ENCODE measurements at places on chromosomes 12 and 14.
A peak's percentile ranks its signal among the peaks of the same experiment; 100 is the strongest.

- DNase-seq = no peak
Observed at GRCh38 chr14:24032727-24033418, 18.9 kb upstream of the CARMIL3 start.

GRCh38 chr12:2820432-2820831, 8.0 kb downstream of the ITFG2 start:
- DNase-seq = no peak

DNA sequence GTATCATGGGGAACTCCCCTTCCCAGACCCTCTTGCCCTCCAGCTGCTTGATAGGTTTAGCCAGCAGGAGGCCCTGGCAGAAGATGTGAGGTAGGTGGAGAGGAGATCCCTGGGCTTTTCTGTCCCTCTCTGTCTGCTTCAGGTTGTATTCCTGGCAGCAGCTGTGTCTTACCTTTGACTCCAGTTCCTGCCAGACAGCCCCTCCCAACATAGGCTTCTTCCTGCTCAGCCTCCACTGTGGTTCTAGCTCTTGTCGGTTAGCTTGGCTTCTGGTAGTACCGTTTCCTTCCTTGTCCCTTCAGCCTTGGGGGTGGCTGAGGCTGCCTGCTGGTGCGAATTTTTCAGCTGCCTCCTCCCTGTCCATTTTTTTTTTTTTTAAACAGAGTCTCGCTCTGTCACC, 215.7 kb upstream of the CRY1 start:
- no peak for DNase-seq

- DNase-seq = no peak
Observed at GRCh38 chr14:93926245-93926872, 785 bp upstream of the FAM181A start.

DNA sequence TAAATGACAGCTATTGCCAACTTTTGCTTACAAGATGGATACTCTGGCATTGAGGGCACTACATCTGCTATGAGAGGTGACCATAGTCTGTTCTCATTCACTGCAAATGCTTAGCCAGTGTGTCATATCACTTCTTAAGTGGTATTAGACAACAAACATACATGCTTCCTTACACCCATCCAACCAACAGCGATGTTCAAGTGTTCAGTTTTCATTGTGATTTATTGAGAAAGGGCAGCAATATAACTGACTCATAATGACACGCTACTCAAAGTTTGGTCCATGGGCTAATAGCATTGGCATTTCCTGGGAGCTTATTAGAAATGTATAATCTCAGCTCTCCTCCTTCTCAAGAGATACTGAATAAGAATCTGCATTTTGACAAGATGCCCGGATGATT, 181.7 kb downstream of the NPAS3 start:
- DNase-seq = no peak

GRCh38 chr14:85538636-85539035, 8.7 kb downstream of the FLRT2 start:
- DNase-seq = no peak

GRCh38 chr12:6700646-6701051, at the start of gene PIANP:
Gene PIANP, minus strand, starts transcription at chr12:6700815. Its CDS starts 2,754 bp downstream, at chr12:6698061.
- peak; percentile 68 for DNase-seq

- DNase-seq = peak; percentile 69
Observed at GRCh38 chr14:37594238-37594970, 645 bp downstream of the FOXA1 start.

- DNase-seq = no peak
Observed at GRCh38 chr12:91215940-91216454, 33.4 kb upstream of the DCN start.

DNA sequence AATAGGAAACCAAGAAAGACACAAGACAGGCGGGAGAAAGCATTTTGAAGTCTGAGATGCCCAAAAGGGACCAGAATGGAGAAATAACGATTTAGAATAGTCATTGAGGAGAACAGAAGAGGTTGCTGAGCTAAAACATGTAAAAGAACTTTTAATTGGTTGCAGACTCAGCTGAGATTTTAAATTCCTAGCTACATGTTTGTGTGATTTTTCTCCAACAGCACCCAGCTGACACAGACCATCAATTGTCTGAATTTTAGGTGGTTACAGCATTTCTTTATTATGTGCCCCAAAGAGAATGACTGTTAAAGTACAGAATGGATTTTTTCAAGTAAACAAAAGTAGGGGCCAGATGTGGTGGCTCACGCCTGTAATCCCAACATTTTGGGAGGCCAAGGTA, 50.3 kb downstream of the BAZ1A start:
- DNase-seq = no peak

- no peak for DNase-seq
Observed at GRCh38 chr12:123952037-123952436, 20.6 kb downstream of the CCDC92 start.

GRCh38 chr12:59151243-59151642, 230.9 kb upstream of the LRIG3 start:
- DNase-seq = no peak

- peak; percentile 60 for DNase-seq
Observed at GRCh38 chr12:27821259-27821973, 41.4 kb upstream of the MANSC4 start.

DNA sequence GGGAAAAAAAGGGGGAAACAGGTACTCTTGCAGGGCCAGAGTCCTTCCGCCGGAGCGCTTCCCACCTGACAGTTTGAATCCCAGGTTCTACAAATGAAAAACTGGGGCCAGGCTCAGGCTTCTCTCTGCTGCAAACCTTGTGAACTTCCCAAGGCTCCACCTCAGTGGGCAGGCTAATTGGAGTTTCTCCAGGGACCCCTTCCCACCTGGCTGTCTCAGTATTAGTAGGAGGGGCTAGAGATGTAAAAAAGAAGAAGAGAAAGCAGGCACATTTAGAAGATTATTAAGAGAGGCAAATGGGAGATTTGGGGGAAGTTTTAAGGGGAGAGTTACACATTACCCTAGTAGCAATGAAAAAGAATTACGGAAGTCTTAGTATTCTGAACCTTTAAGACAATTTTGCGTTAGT, 20.0 kb upstream of the CLEC2D start:
- DNase-seq = no peak

GRCh38 chr14:69096781-69097475, 56.0 kb downstream of the DCAF5 start:
- no peak for DNase-seq

- no peak for DNase-seq
Observed at GRCh38 chr14:64201296-64201695, 92.9 kb downstream of the ESR2 start.

DNA sequence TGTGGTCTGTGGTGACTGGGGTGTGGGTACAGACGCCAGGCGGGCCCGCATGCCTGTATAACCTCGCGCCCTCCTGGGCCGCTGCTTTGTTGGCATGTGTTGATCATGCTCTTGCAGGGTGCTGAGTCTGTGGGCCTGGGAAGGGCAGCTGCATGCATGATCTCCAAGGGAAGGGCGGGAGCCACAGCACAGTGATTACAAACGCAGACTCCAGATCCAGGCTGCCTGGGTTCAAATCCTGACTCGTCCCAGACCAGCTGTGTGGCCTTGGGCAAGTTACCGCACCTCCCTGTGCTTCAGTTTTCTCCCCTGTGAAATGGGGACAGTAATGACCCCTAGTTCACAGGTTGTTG, 24.0 kb downstream of the ADGRD1 start:
- DNase-seq = no peak

DNA sequence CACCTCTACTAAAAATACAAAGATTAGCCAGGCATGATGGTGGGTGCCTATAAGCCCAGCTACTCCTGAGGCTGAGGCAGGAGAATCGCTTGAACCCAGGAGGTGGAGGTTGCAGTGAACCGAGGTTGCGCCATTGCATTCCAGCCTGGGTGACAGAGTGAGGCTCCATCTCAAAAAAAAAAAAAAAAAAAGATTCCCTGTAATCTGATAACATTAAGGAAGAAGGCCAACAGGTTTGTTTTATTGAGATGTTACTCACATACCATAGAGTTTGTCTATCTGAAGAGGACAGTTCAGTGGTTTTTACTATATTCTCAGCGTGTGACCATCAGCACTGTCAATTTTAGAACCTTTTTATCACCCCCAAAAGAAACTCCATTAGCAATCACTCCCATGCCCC, 37.5 kb downstream of the TSPAN9 start:
- no peak for DNase-seq

DNA sequence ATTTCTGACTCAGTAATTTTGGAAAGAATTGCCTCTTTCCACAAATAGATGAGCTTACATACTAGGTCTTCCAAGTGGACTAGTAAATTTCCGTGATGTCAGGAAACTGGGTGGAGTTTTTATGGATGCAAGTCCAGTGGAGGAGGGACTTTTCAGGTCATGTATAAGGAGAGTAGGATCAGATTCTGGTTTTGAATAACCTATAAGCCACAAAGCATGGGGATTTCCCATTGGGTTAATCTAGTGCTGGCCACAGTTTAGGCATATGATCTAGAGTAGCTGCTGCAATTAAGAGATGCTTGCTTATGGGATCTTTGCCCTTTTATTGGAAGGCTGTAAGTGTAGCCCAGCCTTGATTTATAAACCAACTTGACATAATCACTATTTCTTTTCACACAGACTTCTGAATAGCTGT, 33.8 kb downstream of the STK38L start:
- peak; percentile 52 for DNase-seq

- no peak for DNase-seq
Observed at GRCh38 chr14:59208224-59208814, 19.9 kb downstream of the DAAM1 start.

DNA sequence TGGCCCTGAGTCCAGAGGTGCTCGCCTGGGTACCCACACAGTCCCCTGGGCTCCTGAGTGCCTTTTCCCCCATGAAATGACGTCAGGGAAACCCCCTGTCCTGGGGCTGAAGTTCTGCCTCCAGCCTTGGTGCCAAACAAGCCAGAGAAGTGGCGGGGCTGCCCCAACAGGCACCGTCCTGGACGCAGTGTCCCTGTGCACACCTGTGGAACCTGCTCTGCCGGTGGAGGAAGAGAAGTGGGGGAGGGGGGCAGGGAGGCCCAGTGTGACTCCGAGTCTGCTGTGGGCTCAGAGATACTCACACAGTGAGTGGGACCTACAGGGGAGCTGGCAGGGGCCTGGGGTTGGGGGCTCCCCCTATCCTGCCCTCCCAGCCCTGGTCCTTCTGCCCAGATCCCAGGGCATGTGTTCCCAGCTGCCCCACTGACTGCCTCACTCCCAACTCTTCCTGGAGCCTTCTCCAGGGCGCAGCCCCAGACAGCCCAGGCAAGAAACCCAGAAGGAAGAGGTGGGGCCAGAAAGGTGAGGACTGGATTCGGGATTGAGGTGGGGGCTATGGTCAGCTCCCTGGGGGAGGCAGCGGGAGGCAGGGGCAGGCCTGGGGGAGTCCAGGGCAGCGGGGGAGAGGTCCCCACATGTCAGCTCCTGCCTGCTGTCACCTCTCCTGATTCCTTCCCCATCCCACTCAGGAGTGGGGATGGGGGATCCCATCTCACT, 24.7 kb downstream of the CCDC85C start:
- no peak for DNase-seq

DNA sequence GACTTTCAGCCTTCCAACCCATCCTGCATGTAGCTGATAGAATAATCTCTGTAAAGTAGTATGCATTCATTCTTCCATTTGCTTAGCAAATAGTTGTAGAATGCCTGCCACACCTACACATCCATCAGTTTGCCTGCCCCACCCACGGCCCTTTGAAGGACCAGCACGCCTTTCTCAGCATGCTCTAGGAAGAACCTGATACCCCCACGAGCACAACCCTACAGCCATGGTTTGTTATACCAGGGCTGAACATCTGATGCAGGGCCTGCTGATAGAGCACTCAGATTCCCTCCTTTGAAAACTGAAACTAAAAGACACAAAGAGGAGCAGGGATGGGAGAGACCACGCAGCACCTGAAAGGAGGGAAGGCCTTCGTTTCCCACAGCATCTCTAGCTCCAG, 205.1 kb downstream of the ANO2 start:
- DNase-seq = no peak

DNA sequence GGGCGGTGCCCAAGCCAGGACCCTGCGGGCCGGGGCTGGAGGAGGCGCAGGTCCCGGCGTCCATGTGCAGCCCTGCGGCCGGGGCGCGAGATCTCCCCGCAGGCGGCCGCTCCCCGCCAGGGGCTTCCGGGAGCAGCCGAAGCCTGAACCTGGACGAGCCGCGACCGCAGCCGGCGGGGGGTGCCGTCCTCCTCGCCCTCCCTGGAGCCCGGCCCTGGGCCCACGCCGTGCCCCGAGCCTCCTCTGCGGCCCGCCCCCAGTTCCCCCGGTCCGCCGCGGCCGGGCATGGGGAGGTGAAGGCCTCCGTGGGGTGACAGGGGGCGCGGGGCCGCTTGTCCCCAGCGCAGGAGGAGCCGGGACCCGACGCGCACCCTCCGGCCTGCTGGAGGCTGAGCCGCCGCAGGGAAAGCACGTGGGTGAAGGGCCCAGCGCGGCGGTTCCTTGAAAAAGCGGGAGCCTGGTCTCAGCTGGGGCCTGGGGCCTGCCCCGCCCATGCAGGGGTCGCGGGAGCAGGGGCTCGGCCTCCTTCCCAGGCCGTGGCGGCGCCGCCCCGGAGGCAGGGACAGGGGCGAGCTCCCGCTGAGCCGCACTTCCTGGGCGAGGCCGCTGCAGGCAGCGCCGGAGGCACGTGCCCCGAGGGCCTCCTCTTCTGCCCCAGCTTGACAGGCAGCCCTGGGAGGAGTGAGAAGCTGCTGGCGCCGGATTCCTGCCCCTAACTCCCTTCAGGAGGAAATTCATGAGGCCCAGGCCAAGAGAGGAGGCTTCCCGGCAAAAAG, 55.6 kb upstream of the PPP2R5C start:
- peak; percentile 51 for DNase-seq

- DNase-seq = no peak
Observed at GRCh38 chr12:26283617-26284016, 88.2 kb downstream of the SSPN start.

DNA sequence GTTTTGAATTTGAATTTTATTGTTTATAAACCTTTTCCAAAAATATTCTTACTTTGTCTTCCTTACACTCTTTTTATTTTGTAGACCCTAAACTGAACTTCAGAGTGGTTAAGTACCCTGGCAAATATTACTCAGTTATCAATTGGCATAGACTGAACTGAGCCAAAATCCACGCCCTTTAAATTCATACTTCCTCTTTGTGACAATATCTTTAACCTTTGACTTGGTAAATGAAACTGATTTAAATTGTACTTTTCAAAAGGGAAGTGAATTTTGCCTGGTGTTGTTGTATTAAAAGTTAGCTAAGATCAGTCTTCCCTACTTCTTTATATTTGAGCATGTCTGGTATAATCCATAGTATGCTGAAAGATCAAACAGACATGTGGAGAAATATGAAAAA, 184.3 kb upstream of the USP15 start:
- DNase-seq = no peak

GRCh38 chr12:18108611-18109010, 18.6 kb upstream of the RERGL start:
- DNase-seq = no peak

- DNase-seq = no peak
Observed at GRCh38 chr12:66319266-66319954, 17.1 kb downstream of the HELB start.

DNA sequence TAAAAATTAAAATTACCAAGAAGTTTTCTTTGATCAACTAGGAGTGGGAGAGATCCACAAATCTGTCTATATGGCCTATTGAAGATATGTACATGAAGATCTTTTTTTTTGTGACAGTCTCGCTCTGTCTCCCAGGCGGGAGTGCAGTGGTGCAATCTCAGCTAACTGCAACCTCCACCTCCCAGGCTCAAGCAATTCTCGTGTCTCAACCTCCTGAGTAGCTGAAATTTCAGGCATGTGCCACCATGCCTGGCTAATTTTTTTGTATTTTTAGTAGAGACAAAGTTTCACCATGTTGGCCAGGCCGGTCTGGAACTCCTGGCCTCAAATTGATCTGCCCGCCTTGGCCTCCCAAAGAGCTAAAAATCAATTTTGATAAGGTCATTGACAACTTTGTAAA, 4.6 kb upstream of the NFATC4 start:
- no peak for DNase-seq

GRCh38 chr14:62532181-62532580, 513.1 kb downstream of the KCNH5 start:
- DNase-seq = no peak

All from hindlimb muscle (tissue), 1 donor.